ENCODE measurements at places on chromosomes 13 and 19. TPM values are rescaled to one million over a fixed set of nuclear protein-coding genes. Genes with fewer than 3 reads are reported as not detected.
A peak's percentile ranks its signal among the peaks of the same experiment; 100 is the strongest.

The KLF1 gene
- not detected for total RNA-seq

The FBXO27 gene
- total RNA-seq: 44.0 TPM

DNA sequence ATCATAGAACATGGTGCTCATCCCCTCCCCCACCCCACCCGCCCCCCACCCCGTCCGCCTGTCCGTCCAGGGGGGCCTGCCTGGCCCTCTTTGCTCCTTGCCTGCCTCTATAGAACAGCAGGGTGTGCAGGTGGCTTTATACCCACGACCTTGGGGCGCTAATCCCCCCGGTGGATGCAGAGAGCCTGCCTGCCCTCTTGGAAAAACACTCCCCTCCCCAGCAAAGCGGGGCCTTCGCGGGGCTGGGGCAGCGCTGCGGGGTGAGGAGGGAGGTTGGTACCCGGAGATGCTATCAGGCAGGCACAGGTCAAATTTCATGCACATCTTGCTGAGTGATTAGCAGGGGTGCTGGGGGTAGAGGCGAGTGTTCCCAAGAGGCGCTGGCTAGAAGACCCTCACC lies 21.9 kb downstream of the RFX1 start:
- no peak for DNase-seq

DNA sequence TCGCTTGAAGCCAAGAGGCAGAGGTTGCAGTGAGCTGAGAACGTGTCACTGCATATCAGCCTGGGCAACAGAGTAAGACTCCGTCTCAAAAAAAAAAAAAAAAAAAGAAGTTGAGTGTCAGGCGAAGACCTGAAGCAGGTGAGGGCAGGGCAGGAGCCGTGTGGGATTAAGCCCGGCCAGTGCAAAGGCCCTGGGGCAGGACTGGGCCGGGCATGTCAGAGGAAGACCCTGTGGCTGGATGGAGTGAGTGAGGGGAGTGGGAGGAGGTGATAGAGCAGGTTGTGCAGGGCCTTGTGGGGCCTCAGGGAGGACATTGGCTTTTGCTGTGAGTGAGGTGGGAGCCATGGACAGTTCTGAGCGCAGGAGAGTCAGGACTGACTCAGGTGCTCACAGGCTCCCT lies 47.9 kb downstream of the TMED1 start:
- DNase-seq: no peak

DNA sequence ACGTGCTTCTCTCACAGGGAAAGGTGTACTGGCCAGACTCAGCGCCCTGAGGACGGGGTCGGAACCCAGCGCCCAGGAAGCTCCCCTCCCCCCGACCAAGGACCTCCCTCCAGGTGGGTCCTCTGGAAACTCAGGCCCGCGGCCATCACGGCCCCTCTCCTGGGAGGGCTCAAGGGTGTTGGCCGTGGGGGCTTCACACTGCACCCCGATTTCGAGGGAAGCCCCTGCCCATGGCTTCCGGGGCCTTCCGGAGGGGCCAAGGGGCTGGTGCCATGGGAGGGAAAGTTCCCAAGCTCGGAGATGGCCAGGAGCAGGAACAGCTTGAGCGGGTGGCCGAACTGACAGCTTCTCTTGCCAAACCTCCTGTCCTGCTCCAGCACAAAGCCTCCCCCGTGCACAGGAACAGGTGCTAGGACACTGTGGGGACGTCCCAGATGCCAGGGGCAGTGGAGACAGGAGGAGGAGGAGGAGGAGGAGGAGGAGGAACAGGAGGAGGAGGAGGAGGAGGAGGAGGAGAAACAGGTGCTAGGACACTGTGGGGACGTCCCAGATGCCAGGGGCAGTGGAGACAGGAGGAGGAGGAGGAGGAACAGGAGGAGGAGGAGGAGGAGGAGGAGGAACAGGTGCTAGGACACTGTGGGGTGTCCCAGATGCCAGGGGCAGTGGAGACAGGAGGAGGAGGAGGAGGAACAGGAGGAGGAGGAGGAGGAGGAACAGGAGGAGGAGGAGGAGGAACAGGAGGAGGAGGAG lies 10.0 kb downstream of the SBNO2 start:
- DNase-seq: peak; percentile 61

DNA sequence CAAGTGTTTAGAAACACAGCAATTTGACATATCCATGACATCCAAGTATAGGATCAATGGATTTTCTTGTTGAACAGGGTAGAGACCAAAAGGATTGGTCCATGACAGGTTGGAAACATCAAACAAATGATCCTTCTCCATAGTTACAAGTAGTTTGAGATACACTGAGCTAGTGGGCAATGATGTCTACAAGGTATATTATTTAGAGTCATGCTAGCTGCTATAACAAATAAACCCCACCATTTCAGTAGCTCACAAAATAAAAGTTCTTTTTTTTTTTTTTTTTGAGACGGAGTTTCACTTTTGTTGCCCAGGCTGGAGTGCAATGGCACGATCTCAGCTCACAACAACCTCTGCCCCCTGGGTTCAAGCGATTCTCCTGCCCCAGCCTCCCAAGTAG lies 4.9 kb upstream of the HAUS5 start:
- no peak for DNase-seq

DNA sequence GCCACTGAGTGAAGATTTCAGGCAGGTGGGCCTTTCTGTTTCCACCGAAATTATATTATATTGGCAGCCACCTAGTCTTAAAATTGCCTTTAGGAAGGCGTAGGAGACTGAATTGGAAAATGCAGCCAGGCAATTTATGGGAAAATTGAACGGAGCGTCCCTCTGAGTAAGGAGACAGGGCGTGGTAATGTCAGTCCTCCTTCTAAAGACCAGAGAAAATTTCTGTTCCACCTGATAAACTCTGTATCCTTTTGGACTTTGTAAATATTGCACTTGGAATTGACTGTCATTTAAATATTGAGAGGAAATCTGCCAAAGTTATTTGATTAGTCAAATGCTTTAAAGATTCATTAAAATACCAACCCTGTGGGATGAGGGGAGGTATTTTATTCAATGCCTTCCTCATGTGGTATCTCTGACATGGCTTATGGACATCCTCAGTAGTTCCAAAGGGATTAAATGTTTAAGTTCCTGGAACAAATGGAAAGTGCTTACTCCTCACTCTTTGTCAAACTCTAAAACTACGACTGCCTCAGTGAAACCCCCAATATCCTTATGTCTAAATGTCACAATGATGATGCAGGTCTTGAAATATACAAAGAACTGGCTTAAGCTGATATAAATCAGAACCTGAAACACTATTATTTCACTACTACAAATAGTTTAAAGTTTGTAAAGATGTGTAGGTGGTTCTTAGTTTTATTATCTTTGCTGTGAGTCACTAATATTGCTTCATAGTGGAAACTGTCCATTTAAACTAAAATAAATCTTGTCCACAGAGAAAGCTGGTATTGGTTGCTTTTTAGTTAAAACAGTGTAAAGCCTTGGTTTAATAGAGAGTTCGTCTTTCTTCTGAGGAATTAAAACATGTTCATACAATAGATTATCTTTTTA lies 203.2 kb downstream of the FGF14 start:
- DNase-seq: no peak

GRCh38 chr19:46904114-46905060 lies 43.6 kb downstream of the ARHGAP35 start:
- DNase-seq: no peak

- DNase-seq: no peak
These were observed 1.3 kb downstream of the CDX2 start for GRCh38 chr13:27967736-27968315.

DNA sequence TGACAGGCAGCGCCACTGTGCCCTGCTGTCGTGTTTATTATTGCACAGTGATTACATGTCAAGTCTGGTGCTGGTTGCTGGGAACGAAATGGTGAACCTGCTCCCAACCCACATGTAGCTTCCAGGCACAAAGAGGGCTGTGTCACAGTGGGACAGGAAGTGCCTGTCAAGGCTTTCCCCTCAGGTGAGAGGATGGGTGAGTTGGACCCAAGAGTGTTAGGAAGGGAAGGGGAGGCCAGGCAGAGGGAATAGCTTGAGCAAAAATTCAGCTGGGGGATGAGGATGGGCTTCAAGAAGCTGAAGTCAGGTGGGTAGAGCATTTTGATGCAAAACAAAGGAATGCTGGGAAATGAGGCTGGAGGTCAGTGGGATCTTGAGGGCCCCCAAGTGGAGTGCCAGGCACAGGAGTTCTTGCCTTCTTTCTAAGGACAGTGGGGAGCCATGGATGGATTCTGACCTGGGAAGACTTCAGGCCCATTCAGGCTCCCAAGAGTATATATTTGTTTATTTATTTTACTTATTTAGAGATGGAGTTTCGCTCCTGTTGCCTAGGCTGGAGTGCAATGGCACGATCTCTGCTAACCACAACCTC lies 8.5 kb upstream of the QTRT1 start:
- no peak for DNase-seq

Data from G401 (cell line).